CD8-positive, alpha-beta memory T cell (primary cell): ENCODE measurements at places on chromosomes 2 and 18.

DNA sequence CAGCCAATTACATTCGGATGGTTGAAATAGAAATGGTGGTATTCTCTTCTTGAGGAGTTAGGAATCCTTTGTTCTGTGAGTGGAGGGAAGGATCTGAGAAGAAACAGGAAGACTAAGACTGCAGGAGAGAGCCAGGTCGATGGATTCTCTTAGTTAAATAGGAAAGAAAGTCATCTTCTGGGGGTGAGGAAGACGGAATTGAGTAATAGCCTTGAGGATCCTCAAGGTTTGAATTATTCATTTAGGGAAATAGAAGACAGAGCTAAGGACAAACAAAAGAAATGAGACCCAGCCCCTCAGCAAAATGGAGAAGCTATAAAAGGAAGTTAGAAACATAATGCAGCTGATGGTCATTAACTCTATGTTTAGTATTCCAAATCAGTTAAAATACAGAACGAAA is 1.8 kb downstream of the LAPTM4A start:
- no peak for DNase-seq

DNA sequence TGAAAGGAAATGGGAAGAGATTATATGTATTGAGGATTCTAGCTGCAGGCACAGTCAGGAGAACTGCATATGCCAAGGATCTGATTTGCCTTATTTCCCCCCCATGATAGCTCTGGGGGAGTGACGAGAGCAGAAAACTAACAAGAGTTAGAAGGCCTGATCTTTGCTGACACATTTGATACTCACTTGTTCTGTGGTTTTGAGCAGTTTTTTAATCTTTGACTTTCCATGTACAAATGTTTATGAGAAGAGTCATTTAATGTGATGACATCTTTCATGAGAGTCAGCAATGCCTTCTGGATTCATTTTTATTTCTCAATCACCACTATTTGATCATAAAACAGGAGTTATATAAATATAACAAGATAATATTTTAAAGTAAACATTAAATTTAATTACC is 12.7 kb upstream of the SERPINB7 start:
- DNase-seq: no peak

- DNase-seq: peak; percentile 81
Measured at GRCh38 chr2:64646007-64646880, 7.5 kb downstream of the SERTAD2 start.

DNA sequence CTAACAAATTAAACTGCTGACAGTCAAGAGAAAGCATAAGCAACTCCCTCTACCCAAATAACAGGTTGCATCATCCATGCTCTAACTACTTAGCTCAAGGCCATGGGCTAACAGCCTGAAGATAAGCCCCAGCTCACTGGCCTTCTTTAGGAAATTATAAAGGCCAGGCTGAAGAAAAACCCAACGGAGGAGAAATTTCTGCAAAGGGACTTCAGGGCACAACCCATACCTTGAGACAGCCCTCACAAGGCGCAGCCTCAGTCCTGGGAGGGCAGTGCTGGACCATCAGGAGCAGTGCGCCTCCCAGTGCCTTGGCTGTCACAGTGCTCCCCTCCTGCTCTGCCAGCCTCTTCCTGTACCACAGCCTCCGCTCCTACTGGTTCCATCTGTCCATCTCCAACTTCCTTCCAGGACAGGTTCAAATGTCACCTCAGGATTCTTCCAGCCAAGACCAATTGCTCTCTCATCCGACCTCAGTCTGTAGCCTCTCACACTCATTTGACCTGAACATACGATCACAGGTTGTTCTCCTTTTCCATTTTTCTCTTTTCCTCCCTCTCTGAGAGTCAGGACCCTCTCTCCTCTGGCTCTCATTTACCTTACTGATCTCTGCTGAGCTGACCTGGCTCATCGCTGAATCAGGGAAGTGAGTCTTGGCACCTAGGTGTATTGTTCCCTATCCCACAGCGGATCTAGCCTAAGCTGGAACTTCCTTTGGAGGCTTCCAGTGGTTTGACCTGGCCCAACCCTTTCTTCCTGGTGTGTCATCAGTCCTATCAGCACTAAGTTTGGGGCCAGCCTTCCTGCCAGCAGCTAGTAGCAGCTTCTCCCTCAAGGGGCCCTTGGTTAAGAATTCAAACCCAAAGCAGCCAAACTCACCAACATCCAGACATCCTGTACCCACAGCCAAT is 1.9 kb downstream of the MCFD2 start:
- DNase-seq: no peak
